ENCODE measurements at places on chromosomes 13 and 19.

- no peak for DNase-seq
Measured at GRCh38 chr19:49730166-49730565, 32.9 kb downstream of the TSKS start.

DNA sequence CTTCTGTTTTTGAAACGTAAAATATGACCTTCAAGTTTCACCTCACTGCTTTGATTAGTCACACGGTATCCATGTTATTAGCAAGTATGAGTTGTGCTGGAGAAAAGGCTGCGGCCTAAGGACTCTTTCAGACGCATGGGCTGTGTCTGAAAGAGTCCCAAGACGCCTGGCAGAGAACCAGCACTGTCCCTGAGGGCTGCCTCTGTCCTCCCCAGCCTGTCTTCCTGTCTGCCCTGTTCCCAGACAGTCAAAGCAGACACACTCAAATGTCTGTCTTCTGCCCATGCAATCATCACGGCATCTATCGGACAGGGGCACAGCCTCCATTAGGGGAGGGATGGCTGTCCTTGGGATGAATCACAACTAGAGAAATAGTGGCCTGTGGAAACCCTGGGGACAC, 65.5 kb downstream of the DPY19L3 start:
- no peak for DNase-seq

DNA sequence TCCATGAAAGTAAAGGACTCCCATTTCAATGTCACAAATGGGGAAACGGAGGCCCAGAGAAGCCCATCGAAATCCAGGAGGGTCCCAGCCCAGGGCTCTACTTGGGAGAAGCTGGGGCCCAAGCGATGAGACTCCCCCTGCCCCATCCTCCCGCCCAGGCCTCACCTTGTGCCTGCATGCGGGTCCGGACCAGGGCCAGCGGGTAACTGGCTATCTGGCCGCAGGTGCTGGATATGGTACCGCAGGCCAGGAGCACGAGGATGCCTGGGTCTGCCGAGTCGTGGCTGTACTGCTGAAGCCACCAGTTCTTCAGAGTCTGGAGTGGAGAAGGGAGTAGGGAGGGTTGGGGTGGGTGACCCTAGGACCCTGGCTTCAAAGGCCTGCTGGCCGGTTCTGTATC, 10.4 kb upstream of the SLC25A41 start:
- DNase-seq: no peak

DNA sequence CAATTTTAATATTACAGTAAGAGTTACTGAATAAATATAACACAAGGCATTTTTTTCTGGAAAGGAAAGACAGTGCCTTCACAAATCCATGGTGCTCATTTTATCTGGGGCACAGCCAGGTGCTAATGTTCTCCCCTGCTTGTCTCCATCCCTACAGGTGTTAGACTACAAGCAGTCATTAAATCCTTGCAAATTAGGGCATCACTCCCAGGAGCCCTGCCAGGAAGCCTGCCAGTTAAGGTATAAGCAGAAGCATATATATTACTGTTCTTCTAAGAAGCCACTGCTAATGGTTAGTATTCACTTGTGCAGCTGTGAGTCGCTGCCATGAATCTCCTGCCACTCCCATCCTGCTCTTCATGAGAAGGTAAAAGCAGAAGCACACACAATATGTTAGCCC, 149.7 kb downstream of the OXGR1 start:
- no peak for DNase-seq

GRCh38 chr13:47831265-47831664, 169.8 kb downstream of the SUCLA2 start:
- no peak for DNase-seq

- DNase-seq: no peak
Measured at GRCh38 chr13:92767468-92767867, 459.1 kb upstream of the GPC6 start.

DNA sequence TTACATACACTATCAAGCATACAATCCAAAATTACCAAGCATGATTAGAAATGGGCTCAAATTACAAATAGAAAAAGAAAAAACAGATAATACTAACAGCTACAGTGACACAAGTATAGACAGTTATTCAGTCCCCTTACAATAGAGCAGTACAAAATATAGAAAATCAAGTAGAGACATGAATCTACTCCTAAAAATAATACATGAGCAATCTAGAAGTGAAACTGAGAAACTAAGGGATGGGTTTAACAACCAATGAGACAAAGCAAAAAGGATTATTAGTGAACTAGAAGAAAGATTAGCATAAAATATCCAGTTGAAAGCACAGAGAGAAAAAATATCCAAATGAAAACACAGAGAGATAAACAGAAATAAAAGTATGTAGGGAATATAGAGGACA, 426.7 kb downstream of the TBC1D4 start:
- no peak for DNase-seq

DNA sequence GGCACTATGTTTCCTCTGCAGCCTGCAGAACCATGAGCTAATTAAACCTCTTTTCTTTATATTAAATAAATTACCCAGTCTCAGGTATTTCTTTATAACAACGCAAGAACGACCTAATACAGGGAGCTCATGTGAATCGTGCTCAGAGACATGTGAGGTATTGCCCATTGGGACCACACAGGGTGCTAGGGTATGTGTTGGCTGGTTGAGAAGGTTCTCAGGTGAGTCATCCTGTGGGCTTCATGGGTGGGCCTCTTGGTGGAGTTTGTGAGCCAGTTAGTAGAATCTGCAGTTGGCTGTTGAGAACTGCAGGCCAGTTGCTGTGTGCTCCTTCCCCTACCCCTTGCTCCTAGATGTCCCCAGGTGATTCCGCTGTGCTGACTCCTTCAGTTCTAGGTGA, 163.0 kb downstream of the HS6ST3 start:
- DNase-seq: no peak

DNA sequence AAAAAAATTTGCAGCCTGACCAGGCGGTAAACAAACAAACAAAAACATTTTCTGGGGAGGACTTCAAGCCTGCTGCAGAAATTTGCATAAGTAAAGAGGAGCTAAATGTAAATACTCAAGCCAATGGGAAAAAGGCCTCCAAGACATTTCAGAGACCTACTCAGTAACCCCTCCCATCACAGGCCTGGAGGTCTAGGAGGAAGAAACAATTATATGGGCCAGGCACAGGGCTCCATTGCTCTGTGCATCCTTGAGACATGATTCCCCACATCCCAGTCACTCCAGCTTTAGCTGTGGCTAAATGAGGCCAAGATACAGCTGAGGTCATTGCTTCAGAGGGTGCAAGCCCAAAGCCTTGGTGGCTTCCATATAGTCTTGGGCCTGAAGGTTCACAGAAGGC, 793.4 kb downstream of the SLITRK1 start:
- no peak for DNase-seq

DNA sequence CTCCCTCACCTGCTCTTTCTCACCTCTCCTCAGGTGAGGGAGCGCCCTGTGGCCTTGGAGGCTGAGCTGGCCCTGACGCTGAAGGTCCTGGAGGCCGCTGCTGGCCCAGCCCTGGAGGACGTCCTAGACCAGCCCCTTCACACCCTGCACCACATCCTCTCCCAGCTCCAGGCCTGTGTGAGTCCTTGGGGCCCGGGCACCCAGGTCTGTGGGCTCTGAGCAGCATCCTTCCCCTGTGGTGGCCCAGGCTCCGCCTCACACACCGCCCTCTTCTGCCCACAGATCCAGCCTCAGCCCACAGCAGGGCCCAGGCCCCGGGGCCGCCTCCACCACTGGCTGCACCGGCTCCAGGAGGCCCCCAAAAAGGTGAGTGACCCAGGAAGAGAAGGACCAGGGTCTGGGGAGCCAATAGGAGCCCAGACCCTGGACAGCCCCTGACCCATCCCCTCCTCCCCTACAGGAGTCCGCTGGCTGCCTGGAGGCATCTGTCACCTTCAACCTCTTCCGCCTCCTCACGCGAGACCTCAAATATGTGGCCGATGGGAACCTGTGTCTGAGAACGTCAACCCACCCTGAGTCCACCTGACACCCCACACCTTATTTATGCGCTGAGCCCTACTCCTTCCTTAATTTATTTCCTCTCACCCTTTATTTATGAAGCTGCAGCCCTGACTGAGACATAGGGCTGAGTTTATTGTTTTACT, 1.9 kb downstream of the IFNL1 start:
- DNase-seq: peak; percentile 58

DNA sequence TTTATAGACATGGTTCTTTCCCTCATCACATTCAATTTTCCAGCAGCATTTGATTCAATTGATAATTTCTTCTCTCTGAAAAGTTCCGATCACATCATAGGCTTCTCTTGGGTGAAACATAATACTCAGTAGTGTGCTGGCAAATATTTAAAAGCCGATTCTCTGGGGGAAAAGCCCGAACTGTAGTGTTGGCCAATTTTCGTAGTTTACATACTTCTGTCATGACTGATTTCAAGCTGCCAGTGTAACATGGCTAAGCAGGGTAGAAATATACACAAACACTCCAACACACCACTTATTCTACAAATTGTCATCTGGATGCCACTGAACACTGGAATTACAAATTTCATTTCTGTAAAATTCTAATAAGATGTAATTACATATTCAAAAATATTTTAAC, 56.1 kb upstream of the FREM2 start:
- DNase-seq: no peak

DNA sequence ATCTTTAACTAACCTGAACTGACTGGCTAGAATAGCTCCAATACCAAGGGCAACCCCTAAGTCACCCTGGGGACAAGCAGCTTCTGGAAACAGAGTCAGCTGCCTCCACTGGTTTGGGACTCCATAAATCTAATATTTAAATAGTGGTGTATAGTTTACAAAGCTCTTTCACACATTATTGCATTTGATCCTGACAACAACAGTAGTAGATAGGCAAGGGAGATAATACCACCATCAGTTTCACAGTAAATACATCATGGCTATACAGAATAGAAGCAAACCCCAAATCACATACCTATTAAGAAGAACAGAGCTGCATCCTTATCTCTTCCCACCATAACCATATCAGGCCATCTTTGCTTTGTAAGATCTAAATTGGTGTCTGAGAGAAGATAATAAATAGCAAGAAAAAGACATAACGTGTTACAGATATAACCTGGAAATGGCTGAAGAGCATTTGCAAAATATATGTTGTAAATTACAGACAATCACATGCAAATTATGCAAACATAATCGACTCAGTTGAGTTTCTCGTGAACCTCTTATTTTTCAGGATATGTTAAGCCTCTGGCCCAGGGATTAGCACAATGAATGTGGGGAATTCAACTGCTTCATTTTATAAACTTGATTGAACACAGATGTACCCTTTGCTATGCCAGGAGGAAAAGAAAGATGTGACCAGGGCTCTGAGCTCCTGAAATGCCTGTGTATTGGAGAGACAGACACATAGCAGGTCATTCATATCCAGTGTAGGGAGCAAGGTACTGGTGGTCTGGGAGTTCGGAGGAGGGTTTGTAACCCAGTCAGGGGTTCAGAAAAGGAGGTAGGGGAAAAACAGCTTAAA, 142.5 kb downstream of the SLC7A1 start:
- no peak for DNase-seq

- no peak for DNase-seq
Measured at GRCh38 chr19:23784274-23784673, 25.6 kb upstream of the ZNF681 start.
